ENCODE measurements at places on chromosomes 16 and 17. TPM values are rescaled to one million over a fixed set of nuclear protein-coding genes. Genes with fewer than 3 reads are reported as not detected.

The MYO15B gene
- 209 TPM for total RNA-seq

The MT1A gene
- not detected for total RNA-seq

The PARN gene
- 28.2 TPM for total RNA-seq

The CDH5 gene
- not detected for total RNA-seq

The VASN gene
- total RNA-seq: 0.70 TPM

The MED31 gene
- 32.0 TPM for total RNA-seq

Measured in CD4-positive, alpha-beta T cell (primary cell).